Inflammatory macrophage treated with lipopolysaccharide for 4 hours (primary cell): ENCODE measurements at places on chromosomes 7 and 10.

- no peak for DNase-seq
These were observed 47.9 kb downstream of the EXOC4 start for GRCh38 chr7:133300811-133301210.

DNA sequence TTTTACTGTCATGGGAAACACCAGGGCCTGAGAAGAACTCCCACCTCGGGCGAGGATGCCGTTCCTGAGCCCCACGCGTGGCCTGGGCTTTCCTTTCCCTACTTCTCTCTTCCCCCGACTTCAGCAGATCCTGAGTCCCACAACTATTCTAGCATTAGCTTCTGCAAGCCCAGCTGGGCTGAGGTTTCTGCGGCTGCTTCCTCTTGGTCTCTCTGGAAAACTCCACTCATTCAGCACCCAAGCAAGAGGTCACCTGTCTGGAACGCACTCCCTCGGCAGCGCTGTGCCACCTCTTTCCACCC is 761 bp upstream of the DOCK1 start:
- DNase-seq, result no peak

GRCh38 chr10:11878776-11879175 is 55.6 kb downstream of the PROSER2 start:
- DNase-seq, result no peak

DNA sequence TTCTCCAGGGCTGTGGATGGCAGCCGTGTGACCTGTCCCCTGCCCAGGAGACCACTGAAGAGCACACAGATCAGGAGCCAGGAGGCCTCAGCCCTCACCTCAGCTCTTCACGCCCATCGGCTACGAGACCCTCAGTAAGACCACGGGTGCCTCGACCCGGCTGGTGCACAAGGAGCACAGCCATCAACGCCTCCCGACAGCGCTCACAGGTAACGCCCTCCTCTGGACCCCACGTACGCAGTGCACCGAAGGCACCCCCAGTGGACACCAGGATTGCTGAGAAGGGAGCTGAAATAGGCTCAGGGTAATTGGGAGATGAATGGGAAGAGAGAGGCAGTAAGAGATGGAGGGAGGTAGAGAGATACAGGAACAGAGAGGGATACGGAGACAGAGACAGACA is 291.3 kb downstream of the WDR37 start:
- no peak for DNase-seq

GRCh38 chr10:72026278-72027111 is 61.9 kb downstream of the SPOCK2 start:
- DNase-seq, result no peak

DNA sequence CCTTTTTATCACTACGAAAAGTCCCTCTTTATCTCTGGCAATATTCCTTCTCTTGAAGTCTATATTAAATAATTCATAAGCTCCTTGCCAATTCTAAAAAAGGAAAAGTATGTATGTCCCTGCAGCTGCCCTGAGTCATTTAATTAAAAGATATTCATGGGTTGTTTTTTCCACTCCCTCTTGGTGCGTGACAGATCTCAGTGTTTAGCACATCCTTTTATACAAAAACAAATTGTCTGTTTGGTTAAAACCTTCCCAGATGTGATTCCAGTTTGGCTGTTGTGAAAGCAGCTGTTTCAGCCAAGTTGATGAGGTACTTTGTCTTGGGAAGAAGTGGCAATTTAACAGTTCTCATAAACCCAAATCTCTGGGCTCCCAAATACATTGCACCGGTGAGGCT is 33.8 kb upstream of the PRLHR start:
- no peak for DNase-seq

- no peak for DNase-seq
These were observed 91.0 kb downstream of the MET start for GRCh38 chr7:116762971-116763370.

GRCh38 chr7:45917658-45918057 is 3.4 kb downstream of the IGFBP3 start:
- peak; percentile 35 for DNase-seq

- no peak for DNase-seq
These were observed 25.1 kb upstream of the DDIT4 start for GRCh38 chr10:72248468-72249151.

DNA sequence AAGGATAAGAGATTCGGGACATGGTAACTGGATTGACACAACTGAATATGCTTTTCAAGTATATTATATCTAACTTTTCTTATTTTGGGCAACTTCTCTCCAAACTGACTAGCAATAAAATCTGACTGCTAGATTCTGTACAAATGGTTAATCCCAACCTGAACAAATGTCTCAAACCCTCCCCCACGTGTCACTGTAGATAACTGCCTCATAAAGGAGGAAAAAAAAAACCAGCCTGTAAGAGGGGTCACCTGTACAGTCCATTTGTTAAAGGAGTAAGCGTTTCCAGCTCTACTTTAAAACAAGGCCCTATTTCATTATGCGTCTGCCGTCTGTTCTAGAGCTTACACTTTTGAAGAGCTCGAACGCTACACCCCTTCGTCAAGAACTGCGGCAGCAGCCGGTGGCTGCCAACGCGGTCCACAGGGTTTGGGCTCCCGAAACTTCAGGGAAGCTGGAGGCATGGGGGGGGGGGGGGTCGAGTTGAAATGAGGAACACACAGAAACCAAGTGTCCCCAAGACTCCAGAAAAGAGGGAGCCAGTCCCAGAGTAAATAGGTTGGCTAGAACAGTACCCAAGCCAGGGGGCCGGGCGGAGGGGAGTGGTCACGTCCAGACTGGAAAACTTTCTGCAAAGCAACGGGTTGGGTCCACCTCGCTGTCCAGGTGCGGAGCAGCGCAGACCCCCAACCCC is 492 bp downstream of the COG5 start:
- DNase-seq, result peak; percentile 19

DNA sequence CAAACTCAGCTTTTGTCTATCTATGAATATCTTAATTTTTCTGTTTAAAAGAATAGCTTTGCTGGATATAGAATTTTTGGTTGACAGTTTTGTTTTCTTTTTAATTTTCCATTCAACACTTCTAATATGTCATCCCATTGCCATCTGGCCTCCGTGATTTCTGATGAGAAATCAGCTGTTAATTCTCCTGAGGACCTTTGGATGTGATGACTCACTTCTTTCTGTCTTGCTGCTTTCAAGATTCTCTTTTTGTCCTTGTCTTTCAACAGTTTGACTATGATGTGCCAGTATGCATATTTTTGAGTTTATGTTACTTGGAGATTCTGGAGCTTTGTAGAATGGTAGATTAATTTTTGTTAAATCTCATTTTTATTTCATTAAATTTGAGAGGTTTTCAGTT is 38.4 kb downstream of the ZNF518A start:
- no peak for DNase-seq

- DNase-seq, result no peak
These were observed 9.7 kb downstream of the GBX1 start for GRCh38 chr7:151157645-151158329.

DNA sequence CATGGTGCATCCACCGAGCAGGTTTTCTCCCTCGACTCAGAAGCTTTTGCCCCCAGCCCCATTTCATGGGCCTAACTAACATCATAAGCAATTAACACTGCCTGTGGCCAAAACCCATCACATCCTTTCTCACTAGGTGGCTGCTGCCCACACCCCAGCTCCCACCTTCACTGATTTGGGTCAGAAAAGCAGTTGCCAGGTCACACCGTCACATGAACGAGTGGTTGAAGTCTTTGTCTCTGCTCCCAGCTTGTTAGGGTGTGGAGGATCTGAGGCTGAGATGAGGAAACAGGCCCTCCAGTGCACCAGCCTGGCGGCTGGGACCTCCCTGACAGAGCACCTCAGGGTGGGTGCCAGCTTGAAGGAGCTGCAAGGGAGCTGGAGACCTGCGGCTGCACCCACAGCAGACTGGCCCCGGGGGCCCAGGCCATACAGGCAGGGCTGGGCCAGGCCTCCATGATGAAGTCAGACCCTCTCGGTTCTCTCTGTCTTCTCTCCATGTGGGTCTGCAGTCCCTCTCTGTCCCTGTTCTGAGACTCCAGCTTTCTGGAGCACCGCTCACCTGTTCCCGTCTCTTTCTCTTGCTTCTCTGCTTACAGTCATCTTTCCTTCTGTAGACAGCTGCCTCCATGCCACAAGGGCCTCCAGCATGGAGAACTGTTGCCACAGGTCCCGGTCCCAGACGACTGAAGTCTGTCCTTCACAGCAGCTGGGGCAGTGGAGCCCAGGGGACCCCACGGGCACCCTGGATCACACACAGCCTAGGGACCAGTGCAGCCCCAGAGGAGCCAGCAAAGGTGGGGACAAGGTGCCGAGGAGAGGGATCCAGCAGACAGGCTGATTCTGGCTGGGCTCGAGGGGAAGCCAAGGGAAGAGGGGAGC is 13.8 kb upstream of the INPP5A start:
- DNase-seq, result no peak

GRCh38 chr10:74189999-74190421 is 39.0 kb downstream of the ADK start:
- peak; percentile 64 for DNase-seq
